ENCODE measurements at places on chromosomes 3 and 15.

DNA sequence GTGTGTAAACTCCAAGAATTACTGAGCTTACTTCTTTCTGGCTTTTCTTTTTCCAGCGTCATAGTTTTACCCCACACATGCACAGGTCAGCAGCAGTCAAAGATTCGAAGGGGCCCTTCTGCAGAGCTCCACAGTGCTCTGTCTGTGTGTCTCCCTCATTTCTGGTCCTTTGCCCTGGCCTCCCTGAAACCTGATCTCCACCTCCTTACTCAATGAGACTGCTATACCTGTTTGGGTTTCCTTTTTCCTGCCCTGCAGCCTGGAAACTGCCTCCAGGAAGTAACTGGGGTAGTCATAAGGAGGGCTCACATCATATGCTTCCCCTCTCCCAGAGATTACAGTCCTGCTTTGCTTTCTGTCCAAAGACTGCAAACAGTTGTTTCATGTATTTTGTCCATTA is 82.8 kb upstream of the TNIK start:
- DNase-seq, result no peak

GRCh38 chr15:99961011-99961441 is 227.8 kb upstream of the LYSMD4 start:
- no peak for DNase-seq

- no peak for DNase-seq
These were observed 156.6 kb downstream of the MCTP2 start for GRCh38 chr15:94387849-94388441.

DNA sequence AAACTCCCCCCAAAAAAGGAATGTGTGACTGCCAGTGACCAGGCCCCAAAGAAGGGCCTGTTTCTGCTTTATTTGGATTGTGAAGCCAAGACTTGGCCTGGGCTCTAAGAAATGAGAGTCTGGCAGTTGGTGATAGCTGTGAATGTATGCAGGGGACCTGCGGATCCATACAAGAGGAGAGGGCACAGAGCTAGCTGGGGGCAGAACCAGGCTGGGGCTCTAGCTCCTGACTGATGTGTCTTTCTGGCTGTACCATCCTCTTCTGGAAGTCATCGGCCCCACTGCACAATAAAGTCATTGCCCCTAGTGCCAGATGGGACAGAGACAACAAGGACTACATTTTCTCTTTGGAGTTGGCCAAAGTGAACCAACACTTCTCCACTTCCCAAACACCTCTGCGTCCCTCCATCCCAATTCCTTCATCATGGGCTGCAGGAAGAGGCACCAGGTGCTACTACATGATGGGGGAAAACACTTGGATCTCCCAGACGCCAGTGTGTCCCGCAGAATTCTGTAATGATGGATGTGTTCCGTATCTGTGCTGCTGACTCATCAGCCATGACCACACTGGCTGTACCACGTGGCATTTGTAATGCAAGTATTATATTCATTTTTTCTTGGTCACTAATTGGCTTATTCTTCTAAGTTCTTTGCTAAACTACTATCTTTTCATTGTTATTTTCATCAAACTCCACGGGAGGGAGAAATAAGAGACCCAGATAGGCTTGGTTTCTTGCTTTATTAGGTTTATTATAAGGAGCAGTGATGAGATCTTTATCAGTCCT is 1.7 kb upstream of the PLA2G4F start:
- DNase-seq, result no peak

- peak; percentile 69 for DNase-seq
These were observed 1.4 kb downstream of the GPR149 start for GRCh38 chr3:154428286-154429206.

- DNase-seq, result no peak
These were observed 4.2 kb upstream of the FGF7 start for GRCh38 chr15:49418811-49419210.

GRCh38 chr3:58658508-58658907 is 8.1 kb downstream of the FAM3D start:
- no peak for DNase-seq

DNA sequence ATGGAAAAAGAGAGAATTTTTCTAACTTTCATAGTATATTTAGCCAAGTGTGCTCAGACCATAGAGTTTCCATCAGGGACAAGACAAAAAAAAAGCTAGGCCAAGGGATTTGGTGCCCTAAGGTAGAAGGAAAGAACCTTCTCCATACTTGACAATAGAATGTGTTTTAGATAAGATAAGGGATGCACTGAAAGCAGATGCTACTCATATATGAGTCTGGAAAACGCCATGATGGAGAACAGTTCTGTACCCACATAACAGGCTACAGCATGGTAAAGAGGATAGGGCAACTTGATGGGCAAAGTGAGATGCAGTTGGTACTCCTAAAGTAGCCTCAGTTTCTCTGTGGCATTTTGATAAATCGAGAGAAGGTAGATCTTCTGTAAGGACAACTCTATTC is 216.4 kb upstream of the NECTIN3 start:
- no peak for DNase-seq

DNA sequence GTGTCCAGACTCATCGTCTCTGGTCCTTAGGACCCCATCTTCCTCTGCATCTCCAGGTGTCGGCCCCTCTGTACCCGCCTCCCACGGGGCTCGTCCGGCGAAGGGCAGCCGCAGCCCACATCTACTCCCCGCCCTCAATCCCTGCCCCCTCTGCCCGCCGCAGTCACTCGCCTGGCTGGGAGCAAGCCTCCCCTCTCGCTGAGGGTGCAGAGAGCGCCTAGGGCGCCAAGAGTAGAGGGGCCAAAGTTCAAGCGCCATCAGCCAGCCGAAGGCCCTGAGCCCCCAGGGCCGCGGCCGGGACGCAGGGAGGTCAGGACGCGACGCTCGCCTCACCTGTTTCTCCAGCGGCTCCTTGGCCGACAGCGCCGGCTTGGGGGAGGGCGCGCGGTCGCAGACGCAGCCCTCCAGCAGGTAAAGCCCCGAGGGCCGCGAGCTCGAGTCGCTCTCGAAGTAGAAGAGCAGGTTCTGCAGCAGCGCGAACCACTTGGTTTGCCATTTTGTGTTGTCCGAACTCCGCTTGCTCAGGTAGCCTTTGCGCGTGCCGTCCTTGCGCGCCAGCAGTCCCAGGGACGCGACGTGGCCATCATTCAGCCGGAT is 592 bp downstream of the RASGRF1 start:
- DNase-seq, result peak; percentile 17

DNA sequence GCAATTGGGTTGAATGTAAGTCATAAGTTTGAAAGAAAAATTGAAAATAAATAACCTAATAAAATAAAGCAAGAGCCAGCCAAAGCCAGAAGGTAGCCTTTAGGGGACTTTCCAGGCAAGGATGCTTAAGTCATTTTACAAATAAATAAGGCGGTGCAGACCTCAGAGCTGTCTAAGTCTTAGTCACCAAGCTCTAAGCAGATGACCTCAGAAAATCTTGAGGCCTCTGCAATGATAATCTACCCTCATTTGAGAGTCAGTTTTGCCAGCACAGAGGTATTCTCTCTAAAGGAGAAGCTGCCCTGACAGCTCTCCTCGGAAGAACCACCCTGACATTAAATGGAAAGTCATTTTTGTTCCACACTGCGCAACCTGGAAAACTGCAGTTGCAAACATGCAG is 113.9 kb downstream of the OXNAD1 start:
- DNase-seq, result no peak

DNA sequence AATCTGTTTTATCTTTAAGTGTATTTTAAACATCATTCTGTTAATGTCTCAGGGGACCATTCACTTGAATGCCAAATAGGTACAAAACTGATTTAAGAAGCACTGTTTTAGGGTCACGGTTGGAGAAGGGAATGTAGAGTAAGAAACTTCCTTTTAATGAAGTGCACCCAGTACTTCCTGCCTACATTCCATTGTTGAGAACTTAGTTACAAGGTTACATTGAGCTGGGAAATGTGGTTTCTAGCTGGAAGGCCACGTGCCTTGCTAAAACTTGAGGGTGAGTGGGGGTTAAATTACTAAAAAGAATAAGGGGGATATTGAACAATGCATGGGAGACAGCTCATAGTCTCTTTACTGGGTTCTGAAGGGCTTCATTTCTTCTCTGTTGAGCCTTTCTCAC is 78.3 kb upstream of the TBC1D5 start:
- no peak for DNase-seq

Measured in NCI-H1105 treated with DMSO at 0.1 percent for 48 hours (cell line).